ENCODE measurements at places on chromosomes 4 and X.

GRCh38 chr4:8312976-8313375 lies 43.4 kb downstream of the HTRA3 start:
- H3K36me3 ChIP-seq, result no peaks in the 10 kb centered on the region
- no peak overlapping the region for H3K4me3 ChIP-seq
- H3K27ac ChIP-seq, result no peak overlapping the region
- H3K27me3 ChIP-seq, result no peaks in the 10 kb centered on the region
- DNase-seq, result no peak

DNA sequence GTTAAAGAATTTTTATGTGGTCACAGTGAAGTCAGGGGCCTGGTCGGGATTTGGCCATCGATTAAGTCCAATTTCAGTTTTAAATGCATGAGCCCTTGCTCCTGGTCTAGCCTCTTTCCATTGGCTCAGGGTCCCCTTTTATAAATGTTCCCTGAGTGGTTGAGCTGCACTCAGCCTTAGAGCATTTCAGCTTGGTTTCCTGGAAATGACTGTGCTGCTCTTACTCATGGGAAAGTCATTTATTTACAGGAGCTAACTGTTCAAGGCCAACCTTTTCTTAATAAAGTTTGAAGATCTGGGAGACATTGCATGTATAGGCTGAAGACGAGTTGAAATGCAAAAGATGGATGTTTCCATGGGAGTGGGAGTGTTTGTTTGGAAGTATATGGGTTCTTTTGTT lies 98.8 kb upstream of the CLNK start:
- no peaks in the 10 kb centered on the region for H3K36me3 ChIP-seq
- H3K4me1 ChIP-seq, result no peaks in the 10 kb centered on the region
- H3K4me3 ChIP-seq, result no peak overlapping the region
- H3K27ac ChIP-seq, result no peak overlapping the region
- no peaks in the 10 kb centered on the region for H3K27me3 ChIP-seq

DNA sequence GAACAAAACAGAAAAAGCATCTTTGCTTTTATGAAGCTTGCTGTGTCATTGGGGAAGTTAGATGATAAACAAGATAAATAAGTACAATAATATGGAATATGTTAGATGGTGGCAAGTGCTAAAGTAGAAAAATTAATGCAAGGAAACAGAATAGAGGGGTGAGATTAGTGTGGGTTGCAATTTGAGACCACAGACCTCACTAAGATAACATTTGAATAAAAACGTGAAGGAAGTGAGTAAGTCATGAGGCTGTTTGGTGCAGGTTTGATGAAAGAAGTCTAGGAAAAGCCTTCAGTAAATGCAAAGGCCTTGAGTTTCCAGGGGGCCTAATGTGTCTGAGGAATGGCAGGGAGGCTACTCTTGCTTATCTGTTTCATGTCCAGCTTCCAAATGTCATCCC lies 102.5 kb downstream of the CFAP299 start:
- no peaks in the 10 kb centered on the region for H3K27me3 ChIP-seq
- no peak overlapping the region for H3K4me3 ChIP-seq
- H3K4me1 ChIP-seq, result no peaks in the 10 kb centered on the region
- DNase-seq, result no peak

DNA sequence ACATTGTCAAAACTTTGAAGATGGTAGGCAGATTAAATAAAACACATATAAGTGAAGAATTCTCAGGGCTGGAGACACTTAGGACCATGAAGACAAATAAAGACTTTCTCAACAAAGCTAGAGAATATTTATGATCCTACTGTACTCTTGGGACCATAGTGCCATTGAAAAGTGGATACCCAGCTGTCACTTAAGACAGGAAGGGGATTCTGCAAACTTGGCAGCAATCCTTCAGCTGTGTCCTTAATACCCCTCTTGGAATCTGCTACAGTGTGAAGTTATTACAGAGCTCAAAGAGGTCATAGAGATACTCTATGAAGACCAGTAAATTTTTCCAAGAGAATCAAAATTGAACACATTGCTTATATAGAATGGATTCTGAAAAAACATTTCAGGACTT lies 24.3 kb downstream of the PDE5A start:
- H3K4me1 ChIP-seq, result no peaks in the 10 kb centered on the region
- peaks cover 7% of the 10 kb centered on the region for H3K36me3 ChIP-seq
- no peak overlapping the region for H3K27ac ChIP-seq
- no peak overlapping the region for H3K4me3 ChIP-seq

DNA sequence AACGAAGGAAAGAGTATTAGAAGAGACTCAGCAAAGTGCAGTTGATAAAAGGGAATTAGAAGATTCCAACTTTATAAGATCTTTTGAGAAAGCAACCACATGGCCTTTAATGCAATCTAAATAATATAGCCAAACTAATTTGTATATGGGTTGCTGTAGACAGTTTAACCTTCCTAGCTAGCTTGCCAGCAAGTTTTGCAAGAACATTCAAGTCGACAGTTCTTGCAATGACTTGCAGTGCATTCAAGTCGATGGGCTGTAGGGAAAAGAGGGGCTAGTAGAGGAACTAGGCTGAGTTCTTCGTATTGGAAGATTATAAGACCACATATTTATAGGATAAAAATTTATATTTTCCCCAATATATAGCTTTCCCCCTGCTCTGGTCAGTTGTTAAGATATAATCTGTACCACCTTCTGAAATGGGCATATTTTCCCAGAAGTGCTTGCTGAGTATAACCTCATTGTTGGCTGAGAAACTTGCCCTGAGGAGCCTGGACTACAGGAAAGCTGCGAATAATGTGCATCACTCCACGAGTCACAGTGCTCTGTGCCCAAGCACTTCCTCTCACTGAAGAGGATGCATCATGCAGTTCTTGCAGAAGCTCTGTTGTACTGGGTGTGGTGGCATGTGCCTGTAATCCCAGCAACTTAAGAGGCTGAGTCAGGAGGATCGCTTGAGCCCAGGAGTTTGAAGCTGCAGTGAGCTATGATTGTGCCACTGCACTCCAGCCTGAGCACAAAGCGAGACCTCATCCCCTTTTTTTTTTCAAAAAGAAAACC lies 56.7 kb downstream of the DOCK11 start:
- no peaks in the 10 kb centered on the region for H3K27me3 ChIP-seq
- DNase-seq, result no peak
- no peaks in the 10 kb centered on the region for H3K4me1 ChIP-seq

GRCh38 chr4:1172228-1172851 lies at the start of gene SPON2:
Gene SPON2, minus strand, starts transcription at chr4:1172583.
- no peaks in the 10 kb centered on the region for H3K36me3 ChIP-seq
- peak; percentile 78 for DNase-seq
- H3K27me3 ChIP-seq, result no peaks in the 10 kb centered on the region
- no peak within 1 kb of the TSS for H3K27ac ChIP-seq

DNA sequence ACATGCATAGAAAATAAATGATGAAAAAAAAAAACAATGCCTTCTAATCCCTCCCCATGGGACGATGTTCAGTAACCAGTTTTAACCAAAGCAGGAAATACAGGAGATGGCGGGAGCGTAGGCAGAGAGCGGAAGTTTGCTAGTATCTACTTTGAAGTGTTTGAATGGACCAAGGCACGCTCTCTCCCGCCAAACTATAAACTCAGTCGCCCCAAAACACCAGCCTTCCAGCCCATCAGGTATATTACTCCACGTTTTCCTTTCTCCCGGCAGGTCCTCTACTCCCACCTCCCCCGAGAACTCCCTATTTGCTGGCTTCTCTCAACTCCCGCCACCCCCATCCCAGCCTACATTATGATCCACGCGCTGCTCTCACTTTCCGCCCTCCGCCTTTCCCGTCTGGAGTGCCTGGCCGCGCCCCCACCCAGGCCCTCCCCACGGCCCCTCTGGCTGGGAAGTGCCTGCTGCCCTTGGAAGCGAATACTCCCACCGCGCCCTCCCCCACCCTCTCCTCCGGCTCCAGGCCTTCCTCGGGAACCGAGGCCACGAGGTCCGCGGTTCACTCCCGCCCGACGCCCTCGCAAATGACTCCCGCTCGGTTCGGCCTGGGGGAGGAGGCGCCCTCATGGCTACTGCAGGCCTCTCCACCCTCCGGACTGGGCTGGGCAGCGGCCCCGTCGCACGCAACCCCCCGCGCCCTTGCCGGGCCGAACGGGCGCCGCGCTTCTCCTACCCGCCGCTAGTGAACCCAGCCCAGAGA lies 723 bp downstream of the DHX15 start:
- no peaks in the 10 kb centered on the region for H3K4me1 ChIP-seq
- no peaks in the 10 kb centered on the region for H3K36me3 ChIP-seq
- H3K27ac ChIP-seq, result peak overlapping the region; percentile 92
- DNase-seq, result peak; percentile 72

All from aorta (tissue), 5 donors.